ENCODE measurements at places on chromosomes 11 and 22. TPM values are rescaled to one million over a fixed set of nuclear protein-coding genes. Genes with fewer than 3 reads are reported as not detected.

- H3K4me1 ChIP-seq, result no peaks in the 10 kb centered on the region
- H3K27ac ChIP-seq, result no peak overlapping the region
- no peak overlapping the region for H3K4me3 ChIP-seq
These were observed 619.1 kb downstream of the METTL15 start for GRCh38 chr11:28727254-28727653.

DNA sequence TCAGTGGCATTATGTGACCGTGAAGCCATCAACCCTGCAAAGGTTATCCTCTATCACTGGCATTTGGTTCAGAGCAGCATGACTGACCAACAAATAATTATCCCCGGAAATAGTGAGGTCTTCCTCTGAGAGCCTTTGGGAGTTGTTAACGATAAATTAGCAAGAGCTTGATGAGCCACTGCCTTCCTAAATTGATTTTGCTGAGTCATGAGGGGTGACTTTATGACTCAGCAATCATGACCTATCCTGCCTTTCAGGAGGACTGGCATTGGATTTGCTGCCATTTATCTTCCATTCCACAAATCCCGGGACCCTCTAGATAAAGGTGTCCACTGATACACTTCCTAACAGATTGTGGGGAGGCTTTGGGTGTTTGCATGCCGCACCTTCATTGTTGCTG is 80.8 kb upstream of the MTNR1B start:
- no peak overlapping the region for H3K27ac ChIP-seq
- DNase-seq, result no peak
- H3K4me3 ChIP-seq, result no peak overlapping the region

- peak; percentile 36 for DNase-seq
- H3K36me3 ChIP-seq, result no peaks in the 10 kb centered on the region
- H3K27ac ChIP-seq, result no peak overlapping the region
These were observed 221.9 kb upstream of the TBCEL start for GRCh38 chr11:120801801-120802689.

GRCh38 chr11:67045314-67045713 is 11.3 kb upstream of the RHOD start:
- H3K36me3 ChIP-seq, result no peaks in the 10 kb centered on the region

DNA sequence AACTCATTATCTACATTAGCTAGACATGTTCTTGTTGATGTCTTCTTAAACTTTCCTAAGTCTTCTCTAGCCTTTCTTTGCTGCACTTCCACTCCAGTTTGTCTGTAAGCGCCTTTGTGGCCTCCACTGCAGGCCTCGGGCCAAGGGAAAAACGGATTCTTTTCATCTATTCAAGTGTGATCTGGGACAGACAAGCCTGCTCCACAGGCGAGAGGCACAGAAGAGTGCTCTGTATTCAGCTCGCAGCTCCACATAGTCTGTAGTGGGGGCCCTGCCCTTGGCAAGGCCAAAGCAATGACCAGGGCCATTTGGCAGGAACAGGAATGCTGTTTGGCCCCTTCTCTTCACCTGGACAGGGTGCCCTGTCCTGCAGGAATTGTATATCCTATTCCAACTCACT is 84.1 kb upstream of the BARX2 start:
- no peak for DNase-seq
- H3K4me1 ChIP-seq, result no peaks in the 10 kb centered on the region
- peaks cover 4% of the 10 kb centered on the region for H3K27me3 ChIP-seq
- H3K4me3 ChIP-seq, result no peak overlapping the region

GRCh38 chr11:68854273-68854958 is 12.7 kb upstream of the CPT1A start:
- no peak overlapping the region for H3K27ac ChIP-seq
- H3K4me3 ChIP-seq, result no peak overlapping the region
- H3K4me1 ChIP-seq, result peaks cover 16% of the 10 kb centered on the region
- peaks cover 7% of the 10 kb centered on the region for H3K27me3 ChIP-seq
- DNase-seq, result no peak
- H3K36me3 ChIP-seq, result no peaks in the 10 kb centered on the region

Gene FOLR3
- not detected for total RNA-seq

Gene OR10AG1
- not detected for total RNA-seq

Gene SPON1
- 0.79 TPM for total RNA-seq

Gene ANKK1
- 0.89 TPM for total RNA-seq
